AG20443 (cell line): ENCODE measurements at places on chromosomes 4 and X.

GRCh38 chrX:43899878-43900815 lies 17.9 kb upstream of the MAOB start:
- DNase-seq: no peak

GRCh38 chr4:52904421-52904820 lies 42.3 kb downstream of the RASL11B start:
- peak; percentile 31 for DNase-seq

GRCh38 chr4:67533112-67533511 lies 12.2 kb downstream of the CENPC start:
- no peak for DNase-seq

- peak; percentile 58 for DNase-seq
Observed at GRCh38 chr4:49032440-49033161, 46.5 kb downstream of the CWH43 start.

GRCh38 chrX:145727476-145727875 lies 90.2 kb upstream of the SLITRK2 start:
- no peak for DNase-seq
